ENCODE measurements at places on chromosomes 6 and 20.

GRCh38 chr20:60630609-60631008 lies 621.5 kb upstream of the CDH4 start:
- DNase-seq, result no peak

GRCh38 chr6:16841241-16841640 lies 80.0 kb upstream of the ATXN1 start:
- no peak for DNase-seq

GRCh38 chr6:128605961-128606360 lies 85.6 kb upstream of the PTPRK start:
- no peak for DNase-seq

DNA sequence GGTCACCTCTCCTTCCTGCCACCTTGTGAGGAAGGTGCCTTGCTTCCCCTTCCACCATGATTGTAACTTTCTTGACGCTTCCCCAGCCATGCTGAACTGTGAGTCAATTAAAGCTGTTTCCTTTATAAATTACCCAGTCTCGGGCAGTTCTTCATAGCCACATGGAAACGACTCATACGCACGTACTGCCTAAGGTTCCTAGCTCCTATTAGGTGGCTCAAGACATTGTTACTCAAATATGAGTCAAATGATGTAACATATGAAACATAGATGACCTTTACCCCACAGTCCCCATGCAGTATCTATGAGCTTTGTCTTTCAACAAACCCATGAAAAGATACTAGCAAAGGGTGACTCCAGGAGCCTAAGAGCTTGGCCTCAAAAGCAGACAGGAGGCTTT lies 98.3 kb downstream of the SIM1 start:
- DNase-seq, result no peak

DNA sequence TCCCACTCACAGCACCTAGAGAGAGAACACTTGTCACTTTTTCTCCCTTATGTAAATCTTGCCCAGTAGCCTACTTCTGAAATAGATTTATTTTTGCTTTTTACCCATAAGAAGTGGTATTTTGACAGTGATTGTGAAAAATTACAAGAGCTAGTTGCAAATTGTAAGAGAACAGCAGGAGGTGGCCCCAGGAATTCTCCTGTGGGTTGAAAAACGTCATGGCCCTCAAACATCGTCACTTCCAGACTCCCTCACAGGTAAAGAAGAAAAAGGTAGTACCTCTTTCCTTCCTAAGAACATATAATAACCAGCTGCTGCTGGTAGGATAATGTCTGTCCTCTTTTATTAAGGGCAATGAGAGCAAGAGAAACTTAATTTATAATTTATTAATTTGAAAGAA lies 69.5 kb upstream of the LAMP5 start:
- DNase-seq, result no peak

DNA sequence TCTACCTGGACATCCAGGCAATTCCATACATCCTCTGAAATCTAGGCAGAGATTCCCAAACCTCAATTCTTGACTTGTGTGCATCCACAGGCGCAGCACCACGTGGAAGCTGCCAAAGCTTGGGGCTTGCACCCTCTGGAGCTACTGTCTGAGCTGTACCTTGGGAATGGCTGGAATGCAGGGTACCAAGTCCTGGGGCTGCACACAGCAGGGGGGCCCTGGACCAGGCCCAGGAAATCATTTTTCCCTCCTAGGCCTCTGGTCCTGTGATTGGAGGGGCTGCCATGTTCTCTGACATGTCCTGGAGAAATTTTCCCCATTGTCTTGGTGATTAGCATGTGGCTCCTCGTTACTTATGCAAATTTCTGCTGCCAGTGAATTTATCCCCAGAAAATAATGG lies 391.9 kb upstream of the CHD6 start:
- DNase-seq, result no peak

DNA sequence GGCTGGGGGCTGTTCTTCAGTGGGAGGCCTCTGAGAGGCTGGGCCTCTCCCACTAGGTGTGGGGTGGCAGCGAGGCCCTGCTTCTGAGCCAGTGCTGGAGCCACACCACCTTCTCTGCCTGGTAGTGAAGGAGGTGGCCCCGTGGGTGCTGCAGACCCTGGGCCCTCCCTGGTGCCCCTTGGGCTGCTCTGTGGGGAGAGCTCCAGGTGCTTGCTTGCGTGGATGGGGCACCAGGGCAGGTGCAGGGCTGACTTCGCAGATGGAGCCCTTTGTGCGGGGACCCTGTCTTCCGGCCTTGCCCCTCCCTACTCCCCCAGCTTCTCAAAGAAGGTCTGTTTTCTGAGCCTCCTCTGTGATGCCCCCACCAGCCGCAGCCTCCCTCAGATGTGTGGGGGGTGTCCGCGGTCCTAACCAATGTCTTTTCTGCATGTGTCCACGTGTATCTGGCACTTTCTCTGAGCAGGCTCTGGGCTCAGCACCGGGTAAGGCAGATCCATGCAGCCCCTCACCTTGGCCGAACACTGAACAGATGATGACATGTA lies 17.2 kb upstream of the MYT1 start:
- no peak for DNase-seq

GRCh38 chr6:121615493-121615892 lies 180.0 kb downstream of the GJA1 start:
- no peak for DNase-seq

All from activated CD4-positive, alpha-beta T cell treated with anti-CD3 and anti-CD28 coated beads, Interleukin-2, amount 50 U/mL, for 1 hour (primary cell).